ENCODE measurements at places on chromosomes 5 and 9. TPM values are rescaled to one million over a fixed set of nuclear protein-coding genes. Genes with fewer than 3 reads are reported as not detected.

STK10 gene
- 8.8 TPM for total RNA-seq

GRIN3A gene
- total RNA-seq: 0.81 TPM

ENTPD2 gene
- 1.9 TPM for total RNA-seq

PDE6A gene
- 0.08 TPM for total RNA-seq

C5orf63 gene
- total RNA-seq: 11.1 TPM

All from Right ventricle myocardium superior (tissue), 1 donor.